AG04450 (cell line): ENCODE measurements at places on chromosomes 2 and 18. TPM values are rescaled to one million over a fixed set of nuclear protein-coding genes. Genes with fewer than 3 reads are reported as not detected.
A peak's percentile ranks its signal among the peaks of the same experiment; 100 is the strongest.

Gene XRCC5
- polyA plus RNA-seq: 427 and 471 TPM in 2 replicates

Gene UGT1A3
- polyA plus RNA-seq: not detected in 2 replicates

Gene PSMA8
- polyA plus RNA-seq: not detected in 2 replicates

Gene BOLL
- not detected in 2 replicates for polyA plus RNA-seq

GRCh38 chr2:24970483-24971285 is 1.1 kb downstream of the DNAJC27 start:
- no peak for DNase-seq

GRCh38 chr2:158990397-158991214 is 22.2 kb downstream of the TANC1 start:
- peak; percentile 73 for DNase-seq

- no peak for DNase-seq
Measured at GRCh38 chr2:54290356-54291025, 34.5 kb upstream of the TSPYL6 start.

GRCh38 chr18:79769698-79770500 is 27.8 kb upstream of the KCNG2 start:
- DNase-seq: no peak

DNA sequence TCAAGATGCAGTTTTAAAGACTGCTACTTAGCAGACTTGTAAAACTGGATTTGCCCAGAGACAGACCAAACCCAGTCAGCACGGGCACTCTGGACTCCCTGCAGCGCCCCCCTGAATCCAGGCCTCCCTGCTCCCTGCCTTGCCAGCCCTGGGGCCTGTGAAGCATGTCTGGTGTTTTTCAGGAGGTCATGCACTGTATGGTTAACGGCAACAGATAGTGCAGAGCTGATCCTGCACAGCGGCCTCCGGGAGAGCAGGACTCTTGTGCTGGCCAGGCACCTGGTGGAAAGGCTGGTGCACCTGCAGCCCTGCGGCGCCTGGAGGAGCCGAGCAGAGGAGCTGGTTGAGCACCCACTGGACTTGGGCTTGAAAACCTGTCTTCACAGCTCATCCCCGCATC is 30.4 kb downstream of the HDAC4 start:
- DNase-seq: no peak

DNA sequence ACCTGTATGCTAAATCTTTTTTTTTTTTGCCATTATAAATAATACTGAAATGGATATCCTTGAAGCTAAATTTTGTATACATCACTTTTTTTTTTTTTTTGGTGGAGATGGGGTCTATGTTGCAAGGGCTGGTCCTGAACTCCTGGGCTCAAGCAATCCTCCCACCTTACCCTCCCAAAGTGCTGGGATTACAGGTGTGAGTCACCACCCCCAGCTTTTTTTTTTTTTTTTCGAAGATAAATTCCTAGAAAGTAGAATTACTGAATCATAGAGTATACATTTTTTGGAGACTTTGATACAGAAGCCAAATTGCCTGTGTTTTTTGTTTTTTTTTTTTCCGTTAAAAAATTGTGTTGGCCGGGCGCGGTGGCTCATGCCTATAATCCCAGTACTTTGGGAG is 51.0 kb upstream of the MCFD2 start:
- no peak for DNase-seq

GRCh38 chr2:64716569-64716968 is 62.9 kb upstream of the SERTAD2 start:
- DNase-seq: no peak

- DNase-seq: no peak
Measured at GRCh38 chr2:2586068-2586776, 255.1 kb upstream of the MYT1L start.

GRCh38 chr18:10497206-10497749 is 28.5 kb upstream of the NAPG start:
- DNase-seq: no peak

DNA sequence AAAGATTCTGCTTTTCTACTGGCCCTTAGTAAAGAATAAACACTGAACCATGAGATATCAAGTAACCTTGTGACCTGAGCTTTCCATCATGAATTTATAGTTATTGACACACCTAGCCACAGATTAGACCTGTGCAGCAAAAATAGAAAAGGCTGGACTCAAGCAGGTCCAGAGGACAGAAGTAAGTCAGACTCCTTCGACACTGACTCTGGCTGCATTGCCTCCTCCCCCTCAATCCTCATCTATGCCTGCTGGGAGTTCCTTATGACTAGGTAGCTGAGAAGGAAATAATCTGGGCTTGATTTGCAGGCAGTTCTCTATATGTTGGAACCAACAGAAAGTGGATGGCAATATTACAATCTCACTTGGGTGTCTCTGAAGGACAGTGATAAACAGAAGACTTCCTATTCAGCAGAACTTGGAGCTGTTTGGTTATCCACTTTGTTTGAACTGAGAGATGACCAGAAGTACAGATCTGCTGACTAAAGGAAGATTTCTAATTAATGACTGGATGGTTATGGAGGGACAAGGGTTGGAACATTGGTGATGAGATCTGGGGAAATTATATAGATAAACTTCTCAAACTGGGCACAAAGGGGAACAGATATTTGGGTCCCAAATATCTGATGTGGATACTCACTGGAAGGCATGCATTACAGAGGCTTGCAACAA is 39.4 kb downstream of the ARID5A start:
- DNase-seq: no peak

GRCh38 chr2:171575606-171576005 is 53.3 kb downstream of the CYBRD1 start:
- DNase-seq: no peak

- no peak for DNase-seq
Measured at GRCh38 chr2:51263951-51264350, 232.0 kb upstream of the NRXN1 start.
